ENCODE measurements at places on chromosomes 1 and 21. TPM values are rescaled to one million over a fixed set of nuclear protein-coding genes. Genes with fewer than 3 reads are reported as not detected.

LEFTY2 gene
- total RNA-seq, result not detected

PDZK1IP1 gene
- not detected for total RNA-seq

KCNE1 gene
- total RNA-seq, result 0.13 TPM

PLEKHA6 gene
- total RNA-seq, result 0.03 TPM

HES5 gene
- total RNA-seq, result not detected

PYCR2 gene
- 114 TPM for total RNA-seq

KRTAP19-3 gene
- not detected for total RNA-seq

GSTM1 gene
- not detected for total RNA-seq

FAM167B gene
- total RNA-seq, result 0.58 TPM

CD52 gene
- 1,791 TPM for total RNA-seq

GJA9 gene
- not detected for total RNA-seq

GPR37L1 gene
- not detected for total RNA-seq

NUF2 gene
- 43.2 TPM for total RNA-seq

CSDE1 gene
- total RNA-seq, result 401 TPM

SLFNL1 gene
- 0.29 TPM for total RNA-seq

TRIM45 gene
- 0.67 TPM for total RNA-seq
